ENCODE measurements at places on chromosomes 3 and 15. TPM values are rescaled to one million over a fixed set of nuclear protein-coding genes. Genes with fewer than 3 reads are reported as not detected.

DNA sequence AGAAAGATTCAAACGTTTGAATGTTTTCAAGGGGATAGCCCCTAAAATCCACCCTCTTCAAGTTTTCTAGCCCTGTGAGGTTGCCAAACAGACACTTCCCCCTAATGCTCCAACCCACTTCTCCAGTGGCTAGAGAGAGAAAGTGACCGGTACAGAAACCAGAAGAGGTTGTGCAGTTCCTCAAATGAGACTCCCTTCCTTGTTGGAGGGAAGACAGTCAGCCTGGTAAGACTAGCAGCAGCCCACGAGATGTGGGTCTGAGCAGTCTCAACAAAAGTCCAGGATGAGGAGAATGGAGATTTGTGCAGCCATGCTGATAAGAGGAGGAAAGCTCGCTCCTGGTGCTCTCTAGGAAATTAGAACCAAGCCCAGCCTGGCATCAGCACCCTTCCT is 222.8 kb upstream of the TPRG1 start:
- no peak overlapping the region for H3K4me3 ChIP-seq
- no peak for DNase-seq
- no peaks in the 10 kb centered on the region for H3K27me3 ChIP-seq
- peaks cover 36% of the 10 kb centered on the region for H3K4me1 ChIP-seq
- H3K27ac ChIP-seq: peak overlapping the region; percentile 97

The FOXL2NB gene
- not detected for total RNA-seq

DNA sequence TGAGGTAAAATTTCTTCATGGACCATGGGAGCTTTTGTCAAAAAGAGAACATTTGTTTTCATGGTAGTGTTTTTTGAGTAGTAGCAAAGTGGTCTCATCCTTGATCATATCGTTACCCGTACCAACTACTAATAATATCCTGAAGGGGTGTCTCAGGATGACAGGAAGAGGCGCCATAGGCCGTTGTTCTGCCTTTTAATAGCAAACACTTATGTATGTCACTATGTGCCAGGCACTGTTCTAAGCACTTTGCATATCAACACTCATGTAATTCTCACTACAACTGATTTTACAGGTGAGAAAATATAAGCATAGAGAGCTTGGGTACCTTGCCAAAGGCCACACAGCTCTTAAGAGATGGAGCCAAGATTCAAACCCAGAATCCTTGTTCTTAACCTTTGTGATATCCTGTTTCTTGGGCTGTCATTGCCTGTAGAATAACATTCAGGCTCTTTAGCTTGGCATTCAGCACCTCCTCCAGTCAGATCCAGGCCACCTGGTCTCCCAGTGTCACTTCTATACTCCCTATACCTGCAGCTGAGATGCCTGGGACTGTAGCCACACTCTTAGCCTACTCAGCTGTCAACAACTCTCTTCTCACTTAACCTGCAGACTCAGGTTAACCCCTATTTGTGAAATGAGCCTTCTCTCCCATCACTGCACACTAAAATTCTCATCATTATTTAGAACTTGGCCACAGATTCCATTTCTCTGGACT is 113.7 kb downstream of the USP13 start:
- H3K4me1 ChIP-seq: no peaks in the 10 kb centered on the region
- H3K27ac ChIP-seq: no peak overlapping the region
- H3K4me3 ChIP-seq: no peak overlapping the region
- peaks cover 20% of the 10 kb centered on the region for H3K36me3 ChIP-seq
- no peak for DNase-seq

GRCh38 chr3:179430277-179430870 is 20.9 kb downstream of the GNB4 start:
- H3K27ac ChIP-seq: no peak overlapping the region
- no peak overlapping the region for H3K4me3 ChIP-seq

- H3K4me1 ChIP-seq: no peaks in the 10 kb centered on the region
- no peaks in the 10 kb centered on the region for H3K36me3 ChIP-seq
- DNase-seq: no peak
Observed at GRCh38 chr3:39917065-39917773, 107.8 kb downstream of the MYRIP start.

- H3K36me3 ChIP-seq: no peaks in the 10 kb centered on the region
- H3K27me3 ChIP-seq: peaks cover 64% of the 10 kb centered on the region
- no peak overlapping the region for H3K4me3 ChIP-seq
- no peak for DNase-seq
- H3K4me1 ChIP-seq: peaks cover 2% of the 10 kb centered on the region
- H3K27ac ChIP-seq: no peak overlapping the region
Observed at GRCh38 chr15:37105029-37105428, 4.7 kb upstream of the MEIS2 start.

The STXBP5L gene
- total RNA-seq: not detected

The WDR72 gene
- 0.97 TPM for total RNA-seq

DNA sequence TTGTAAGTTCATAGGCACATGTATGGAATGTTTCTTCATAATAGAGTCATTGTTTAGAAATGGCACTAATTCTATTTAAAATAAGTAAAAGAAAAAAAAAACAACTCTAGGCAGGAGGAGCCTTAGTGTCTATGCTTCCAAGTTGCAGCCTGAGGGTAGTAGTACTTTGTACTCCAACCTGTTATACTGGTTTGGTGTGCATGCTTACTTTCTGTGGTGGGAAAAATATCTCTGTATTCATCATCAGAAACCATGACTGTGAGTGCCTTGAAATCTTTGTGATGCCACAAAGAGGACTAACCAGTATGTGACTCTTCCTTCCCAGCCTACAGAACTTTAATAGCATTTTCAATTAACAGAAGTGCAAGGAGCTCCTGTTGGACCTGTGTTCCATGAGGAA is 4.4 kb downstream of the NAALADL2 start:
- no peak overlapping the region for H3K4me3 ChIP-seq
- H3K27me3 ChIP-seq: no peaks in the 10 kb centered on the region
- H3K36me3 ChIP-seq: no peaks in the 10 kb centered on the region
- no peak for DNase-seq
- H3K4me1 ChIP-seq: no peaks in the 10 kb centered on the region

The TSC22D2 gene
- total RNA-seq: 57.7 TPM

GRCh38 chr3:13480340-13481318 is 523 bp downstream of the HDAC11 start:
- H3K4me1 ChIP-seq: peaks cover 14% of the 10 kb centered on the region
- peak overlapping the region; percentile 52 for H3K4me3 ChIP-seq
- peak; percentile 58 for DNase-seq
- H3K36me3 ChIP-seq: no peaks in the 10 kb centered on the region

The FHIT gene
- total RNA-seq: 7.6 TPM

DNA sequence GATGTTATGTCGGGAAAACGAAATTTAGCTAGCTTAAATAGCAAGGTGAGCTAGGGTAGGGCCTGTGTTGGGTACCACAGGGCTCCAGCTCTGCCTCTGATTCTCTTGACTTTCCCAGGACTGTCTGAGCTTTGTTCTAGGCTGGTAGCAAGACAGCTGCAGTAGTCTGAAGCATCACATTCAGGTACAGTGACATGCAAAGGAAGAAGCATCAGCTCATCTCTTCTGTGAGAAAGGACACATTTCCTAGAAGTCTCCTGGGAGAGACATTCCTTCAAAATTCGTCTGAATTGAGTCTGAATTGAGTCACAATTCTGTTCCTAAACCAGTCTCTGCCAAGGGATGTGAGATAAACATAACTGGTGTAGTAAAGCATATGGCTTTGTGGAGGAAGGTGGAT is 8.5 kb upstream of the UBXN7 start:
- no peak overlapping the region for H3K27ac ChIP-seq
- DNase-seq: no peak
- H3K36me3 ChIP-seq: no peaks in the 10 kb centered on the region
- H3K4me3 ChIP-seq: no peak overlapping the region

GRCh38 chr3:169245631-169246030 is 417.9 kb downstream of the MECOM start:
- no peaks in the 10 kb centered on the region for H3K27me3 ChIP-seq
- H3K36me3 ChIP-seq: no peaks in the 10 kb centered on the region
- H3K4me3 ChIP-seq: no peak overlapping the region
- DNase-seq: no peak

GRCh38 chr3:170205302-170205701 is 16.9 kb upstream of the PRKCI start:
- H3K27me3 ChIP-seq: no peaks in the 10 kb centered on the region
- H3K36me3 ChIP-seq: no peaks in the 10 kb centered on the region
- no peaks in the 10 kb centered on the region for H3K4me1 ChIP-seq

The HDGFL3 gene
- total RNA-seq: 27.2 TPM

The LMOD3 gene
- total RNA-seq: 0.12 TPM

The BOC gene
- 21.9 TPM for total RNA-seq

DNA sequence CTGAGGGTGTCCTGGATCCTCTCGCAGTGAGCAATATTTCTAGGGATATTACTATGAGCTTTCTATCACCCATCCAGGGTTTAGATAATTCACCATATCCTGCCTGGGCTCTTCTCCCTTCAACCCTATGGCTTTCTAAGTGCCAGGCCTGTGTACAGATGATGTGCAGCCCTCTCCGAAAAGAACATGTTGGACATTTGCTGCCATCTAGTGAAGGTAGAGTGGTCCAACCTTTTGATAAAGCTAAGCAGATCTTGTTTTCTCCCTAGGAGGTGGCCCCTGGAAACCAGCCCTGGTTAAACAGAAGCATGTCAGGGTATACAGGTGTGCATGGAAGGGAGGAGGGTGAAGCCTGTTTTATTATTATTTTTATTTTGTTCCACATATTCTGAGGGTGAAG is 27.9 kb upstream of the SCN10A start:
- no peaks in the 10 kb centered on the region for H3K36me3 ChIP-seq
- H3K27ac ChIP-seq: no peak overlapping the region
- H3K27me3 ChIP-seq: peaks cover 4% of the 10 kb centered on the region
- H3K4me3 ChIP-seq: no peak overlapping the region
- H3K4me1 ChIP-seq: no peaks in the 10 kb centered on the region

The TMEM44 gene
- 16.6 TPM for total RNA-seq

All from lung (tissue), 17 donors.